ENCODE measurements at places on chromosomes 11 and 22.

DNA sequence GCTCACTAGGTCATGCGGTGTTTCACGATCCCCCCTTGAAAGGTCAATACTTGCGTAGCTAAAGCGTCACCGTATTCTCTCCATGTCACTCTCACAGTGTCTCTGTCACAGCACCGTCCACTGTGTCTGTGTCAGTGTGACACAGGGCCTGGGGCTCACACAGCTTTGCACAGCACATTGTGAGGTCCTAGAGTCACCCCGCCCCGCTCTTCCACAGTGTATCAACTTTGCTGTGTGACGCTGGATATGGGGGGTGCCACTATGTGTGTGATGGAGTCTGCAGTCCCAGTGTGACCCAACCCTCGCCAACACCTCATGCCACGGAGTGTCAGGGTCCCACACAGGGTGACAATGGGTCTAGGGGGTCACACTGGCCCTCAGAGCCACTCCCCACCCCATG lies 583 bp downstream of the P4HA3 start:
- no peak for DNase-seq

DNA sequence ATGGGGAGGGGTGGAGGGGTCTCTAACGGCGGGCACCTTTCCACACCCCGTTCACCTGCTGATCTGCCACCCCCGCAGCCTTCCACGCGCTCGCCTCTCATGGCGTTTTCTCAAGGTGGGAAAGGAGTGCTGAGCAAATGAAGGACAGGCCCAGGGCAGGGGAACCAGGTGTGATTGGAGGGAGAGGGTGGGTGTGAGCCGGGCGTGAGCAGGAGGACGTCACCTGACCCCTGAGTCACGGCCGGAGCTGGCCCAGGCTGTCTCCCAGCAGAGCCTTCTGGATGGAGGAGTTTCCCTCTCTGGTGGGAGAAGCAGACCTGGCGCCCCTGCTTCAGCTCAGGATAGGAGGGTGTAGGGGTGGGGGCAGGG lies 14.0 kb upstream of the ARHGAP8 start:
- no peak for DNase-seq

- no peak for DNase-seq
Observed at GRCh38 chr11:59000003-59000402, 60.7 kb downstream of the GLYATL1 start.

DNA sequence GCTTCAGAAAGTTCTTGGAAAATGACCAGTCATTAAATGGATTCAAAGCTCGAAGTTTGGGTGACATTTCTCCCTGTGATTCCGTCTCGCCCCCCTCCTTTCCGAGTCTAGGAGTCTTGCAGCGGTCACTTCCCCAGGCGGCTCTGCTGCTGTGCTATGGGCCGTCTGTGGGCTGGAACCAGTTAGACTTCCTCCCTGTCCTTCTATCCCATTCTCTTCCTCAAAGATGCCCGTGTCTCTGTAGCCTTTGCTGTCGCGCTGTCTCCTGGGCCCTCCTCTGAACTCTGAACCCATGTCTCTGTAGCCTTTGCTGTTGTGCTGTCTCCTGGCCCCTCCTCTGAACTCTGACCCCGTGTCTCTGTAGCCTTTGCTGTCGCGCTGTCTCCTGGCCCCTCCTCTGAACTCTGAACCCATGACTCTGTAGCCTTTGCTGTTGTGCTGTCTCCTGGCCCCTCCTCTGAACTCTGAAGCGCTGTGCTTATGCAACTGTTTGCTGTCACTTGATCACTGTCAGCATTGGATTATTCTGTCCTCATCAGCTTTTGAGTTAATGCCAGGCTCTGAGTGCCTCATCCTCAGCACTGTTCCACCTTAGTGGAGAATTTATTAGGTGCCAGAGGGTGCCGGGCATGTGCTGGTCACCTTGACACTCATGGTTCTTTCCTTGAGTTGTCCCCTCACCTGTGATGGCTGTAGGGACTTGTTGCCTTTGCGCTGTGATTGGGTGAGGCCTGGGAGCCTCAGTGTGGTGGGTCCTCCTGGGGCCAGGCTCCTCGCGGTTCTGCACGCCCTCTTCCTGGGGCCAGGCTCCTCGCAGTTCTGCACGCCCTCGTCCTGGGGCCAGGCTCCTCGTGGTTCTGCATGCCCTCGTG lies 173.3 kb downstream of the TBC1D22A start:
- no peak for DNase-seq

DNA sequence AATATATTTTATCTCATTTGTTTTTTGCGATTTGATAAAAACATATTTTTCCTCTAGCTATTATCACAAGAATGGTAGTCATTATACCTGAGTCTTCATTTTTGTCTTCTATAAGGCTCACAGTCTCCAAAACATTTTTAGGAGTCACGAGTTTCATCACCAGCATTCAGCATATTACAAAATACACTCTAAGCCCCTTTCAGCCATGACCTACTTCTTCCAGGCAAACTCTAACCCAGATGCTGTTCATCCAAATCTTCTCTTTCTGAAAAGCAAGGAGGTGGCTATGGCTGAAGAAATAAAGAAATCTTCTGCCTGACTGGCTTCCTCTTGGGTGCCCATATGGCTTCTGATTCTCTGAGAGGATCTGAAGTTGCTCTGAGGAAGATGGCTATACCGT lies 35.7 kb upstream of the USP47 start:
- DNase-seq: no peak
